ENCODE measurements at places on chromosomes 1 and 21. TPM values are rescaled to one million over a fixed set of nuclear protein-coding genes. Genes with fewer than 3 reads are reported as not detected.
A peak's percentile ranks its signal among the peaks of the same experiment; 100 is the strongest.

DNA sequence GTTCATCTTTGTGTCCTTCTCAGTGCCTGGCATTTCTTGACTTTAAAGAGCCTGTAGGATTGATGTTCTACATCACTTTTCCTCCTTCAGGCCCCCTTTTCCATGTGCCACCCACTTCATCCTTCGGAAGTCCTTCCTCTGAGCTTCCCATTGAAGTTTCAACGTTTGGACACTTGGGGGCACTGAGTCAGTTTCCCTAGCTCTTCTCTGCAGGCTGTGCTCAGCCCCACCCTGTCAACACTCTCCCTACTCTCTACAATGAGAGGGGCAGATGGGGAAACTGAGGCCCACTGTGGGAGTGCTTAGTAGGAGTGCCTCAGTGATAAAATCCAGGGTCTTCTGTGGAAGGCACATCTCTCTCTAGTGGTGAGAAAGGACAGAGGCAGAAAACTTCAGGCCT, 11.9 kb downstream of the KCNJ10 start:
- DNase-seq: no peak

DNA sequence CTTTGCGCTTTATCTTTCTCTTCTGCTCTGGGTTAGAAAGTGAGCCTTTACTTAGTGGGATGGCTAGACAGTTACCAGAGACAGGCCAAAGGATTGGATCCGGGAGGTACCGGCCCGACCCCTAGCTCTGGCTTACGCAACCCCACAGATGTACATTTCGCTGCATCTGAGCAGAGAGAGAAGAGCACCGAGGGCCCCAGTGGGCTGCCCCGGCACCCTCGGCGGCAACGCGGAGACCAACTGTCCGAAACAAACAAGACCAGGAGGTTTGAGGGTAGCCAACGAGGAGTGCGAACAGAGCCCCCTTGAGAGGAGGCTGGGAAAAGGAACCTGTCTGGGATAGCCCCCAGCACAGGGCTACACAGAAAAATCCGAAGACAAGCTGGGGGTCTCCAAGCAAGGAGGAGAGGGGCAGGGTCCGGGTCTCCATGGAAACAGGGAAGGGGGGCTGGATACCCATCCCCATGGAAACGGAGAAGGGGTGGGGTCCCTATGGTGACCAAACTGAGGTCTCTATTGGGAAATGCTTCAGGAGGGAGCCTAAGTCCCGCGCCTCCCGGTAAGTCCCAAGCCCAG, 373 bp downstream of the MTF1 start:
- DNase-seq: no peak

DNA sequence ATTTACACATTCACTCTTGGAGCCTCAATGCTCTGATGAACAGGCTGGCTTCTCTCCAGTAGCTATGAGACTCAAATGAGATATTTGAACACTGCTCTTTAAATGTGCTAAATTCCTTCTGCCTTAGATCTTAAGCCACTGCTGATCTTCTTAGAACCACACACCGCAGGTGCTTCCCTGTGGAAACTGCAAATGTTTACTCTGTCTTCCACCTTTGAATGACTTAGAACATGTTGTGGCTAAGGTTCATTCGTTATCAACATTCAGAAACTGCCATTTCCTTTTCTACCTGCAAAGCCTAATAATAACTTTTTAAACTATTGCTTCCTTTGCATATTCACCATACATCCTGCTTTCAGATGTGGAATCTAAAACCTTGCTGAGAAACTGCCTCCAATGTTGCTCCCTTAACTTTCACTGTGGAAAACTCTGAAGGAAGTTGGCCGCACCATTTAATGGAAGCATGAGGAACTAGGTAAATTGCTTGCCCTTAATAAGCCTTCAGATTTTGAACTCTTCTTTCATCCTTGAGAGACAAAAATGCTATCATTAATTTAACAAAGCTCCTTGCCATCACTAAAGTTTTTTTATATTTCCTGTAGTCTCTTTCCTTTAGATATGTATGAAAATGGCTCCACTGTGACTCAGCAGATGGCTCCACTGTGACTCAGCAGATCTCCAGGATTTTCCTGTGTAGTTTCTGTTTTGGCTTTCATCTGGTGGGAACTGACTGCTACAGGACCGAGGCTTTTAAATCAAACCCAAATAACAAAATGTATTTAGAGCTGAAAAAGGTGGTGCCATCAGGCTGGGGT, 143.8 kb downstream of the TNFSF18 start:
- peak; percentile 76 for DNase-seq

DNA sequence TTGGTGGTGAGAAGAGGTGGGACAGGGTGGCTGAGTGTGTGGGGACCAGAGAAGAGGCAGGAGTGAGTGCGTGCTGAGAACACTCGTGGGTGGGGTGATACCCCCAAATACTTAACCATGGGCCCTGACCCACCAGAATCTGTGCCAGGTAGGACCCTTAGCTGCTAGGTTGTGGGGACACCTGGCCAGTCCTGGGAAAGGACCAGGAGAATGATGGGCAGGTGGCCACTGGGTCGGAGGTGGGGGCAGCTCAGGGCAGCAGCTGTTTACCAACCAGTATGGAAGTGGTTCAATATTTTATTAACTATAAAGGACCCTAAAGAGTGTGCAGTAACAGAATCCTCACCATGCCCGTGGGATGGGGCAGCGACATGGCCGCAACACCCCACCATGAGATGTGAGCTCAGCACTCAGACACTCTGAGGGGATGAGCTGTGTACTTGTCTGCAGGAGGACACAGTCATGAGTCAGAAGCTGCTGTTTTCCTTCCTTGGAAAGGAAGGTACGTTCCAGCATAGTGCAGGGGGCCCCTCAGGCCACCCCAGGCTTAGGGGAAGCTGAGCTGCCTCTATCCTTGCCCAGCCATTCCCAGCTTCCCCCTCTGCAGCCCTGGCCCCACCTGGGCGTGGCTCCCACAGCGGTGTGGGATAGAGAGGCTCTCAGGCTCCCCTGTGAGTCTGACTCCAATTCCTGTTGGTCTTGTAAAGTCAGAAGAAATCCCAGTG, 25.4 kb downstream of the TEX35 start:
- DNase-seq: peak; percentile 68

DNA sequence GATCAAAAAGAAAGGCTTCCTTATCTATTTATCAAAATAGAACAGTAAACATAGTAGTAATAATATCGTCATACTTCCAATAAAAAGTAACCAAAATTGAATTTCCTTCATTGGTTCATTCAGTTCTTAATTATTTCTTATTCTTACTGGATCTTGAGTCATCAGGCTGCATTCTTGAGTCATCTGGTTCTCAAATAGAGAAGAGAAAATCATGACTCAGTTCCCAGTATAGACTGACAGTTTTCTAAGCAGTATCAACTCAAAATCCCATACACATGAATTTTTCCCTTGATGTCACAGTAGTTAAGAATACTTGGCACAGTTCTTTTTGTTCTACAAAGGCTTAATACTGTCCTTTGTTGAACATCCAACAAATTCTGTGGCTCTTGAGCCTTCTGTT, 626.9 kb upstream of the ADGRL4 start:
- DNase-seq: no peak

GRCh38 chr1:98028800-98029199, 108.0 kb upstream of the DPYD start:
- no peak for DNase-seq

DNA sequence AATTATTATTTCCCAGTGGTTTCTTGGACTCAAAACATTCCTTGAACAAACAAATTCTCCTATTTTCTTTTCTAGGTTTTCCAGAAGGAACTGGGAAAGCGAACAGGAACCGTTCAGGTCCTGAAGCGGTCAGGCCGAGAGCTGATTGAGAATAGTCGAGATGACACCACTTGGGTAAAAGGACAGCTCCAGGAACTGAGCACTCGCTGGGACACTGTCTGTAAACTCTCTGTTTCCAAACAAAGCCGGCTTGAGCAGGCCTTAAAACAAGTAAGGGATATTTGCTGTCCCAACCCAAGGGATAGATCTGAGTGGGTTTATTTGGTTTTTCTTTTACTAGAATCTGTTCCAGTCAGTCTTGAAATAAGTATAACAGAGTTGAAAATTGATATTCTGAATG, 39.4 kb upstream of the BMP8A start:
- DNase-seq: no peak

- no peak for DNase-seq
Observed at GRCh38 chr1:3459051-3459908, 4.8 kb downstream of the ARHGEF16 start.

The PTPRF gene
- polyA plus RNA-seq: 16.5 TPM

DNA sequence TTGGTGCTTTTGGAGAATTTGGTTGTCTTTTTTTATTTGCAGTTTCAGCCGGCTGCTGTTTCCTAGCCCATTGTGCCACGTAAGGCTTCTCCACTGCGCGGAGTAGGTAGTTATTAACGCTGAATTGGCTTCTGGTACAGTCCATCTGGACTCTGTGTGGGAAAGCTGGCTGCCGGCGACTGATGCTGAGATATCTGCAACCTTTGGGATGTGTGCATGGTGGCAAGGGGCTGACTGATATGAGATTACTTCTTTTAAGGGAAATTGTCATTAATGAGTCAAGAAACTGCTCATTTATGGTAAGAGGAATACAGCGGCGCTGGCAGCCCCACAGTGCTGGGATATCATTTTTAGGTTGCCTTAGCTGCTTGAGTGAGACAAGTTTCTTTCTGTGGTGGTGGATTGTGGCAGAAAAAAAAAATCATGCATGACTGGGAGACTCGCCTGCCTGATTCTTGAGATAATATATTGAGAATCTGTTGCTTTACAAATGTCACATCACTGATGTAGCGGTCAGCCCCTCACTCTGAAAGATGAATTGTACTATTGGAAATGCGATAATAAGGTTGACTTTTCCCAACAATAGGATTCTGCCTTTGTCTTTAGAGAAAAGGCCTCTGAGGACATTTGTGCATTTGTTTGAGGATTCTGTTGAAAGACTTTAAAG, 2.5 kb upstream of the ELAVL4 start:
- no peak for DNase-seq

The NIBAN1 gene
- polyA plus RNA-seq: 63.7 TPM

- DNase-seq: no peak
Observed at GRCh38 chr1:53373246-53373645, 45.4 kb upstream of the LRP8 start.

- no peak for DNase-seq
Observed at GRCh38 chr21:26751305-26751704, 93.9 kb downstream of the ADAMTS1 start.

DNA sequence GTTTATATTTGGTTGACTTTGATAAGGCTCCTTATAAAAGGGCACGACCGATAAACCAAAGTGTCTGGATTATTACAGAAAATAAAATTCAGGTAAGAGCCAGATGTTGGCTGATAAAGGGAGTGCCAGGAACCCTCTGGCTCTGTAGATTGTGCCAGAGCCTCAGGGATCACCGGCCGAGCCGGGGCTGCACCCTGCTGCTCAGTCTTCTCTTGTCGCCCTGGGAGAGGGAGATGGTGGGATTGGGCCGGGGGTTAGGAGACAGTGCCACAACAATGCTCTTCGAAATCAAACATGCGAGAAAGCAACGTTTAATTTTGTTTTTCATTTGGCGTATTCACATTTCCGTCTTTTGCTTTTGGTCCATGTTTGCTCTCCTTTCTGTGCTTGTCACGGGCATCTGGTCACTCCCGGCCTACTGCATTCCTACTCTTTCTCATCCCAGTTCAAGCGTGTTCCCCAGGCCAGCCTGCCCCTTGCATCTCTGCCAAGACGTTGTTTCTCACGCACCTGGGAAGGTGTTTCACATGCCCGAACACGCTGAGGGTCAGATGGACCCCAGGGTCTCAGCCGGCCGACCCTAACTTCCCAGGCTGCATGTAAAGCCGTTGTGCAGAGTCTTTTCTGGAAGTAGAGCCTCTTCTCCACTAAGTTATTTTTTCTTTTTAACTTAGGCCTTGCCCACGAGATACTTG, 18.8 kb upstream of the C2CD2 start:
- no peak for DNase-seq

GRCh38 chr1:154468535-154469250, 33.3 kb upstream of the TDRD10 start:
- no peak for DNase-seq

Data from muscle of back (tissue), 13 donors.